ENCODE measurements at places on chromosomes 5 and 9.
A peak's percentile ranks its signal among the peaks of the same experiment; 100 is the strongest.

DNA sequence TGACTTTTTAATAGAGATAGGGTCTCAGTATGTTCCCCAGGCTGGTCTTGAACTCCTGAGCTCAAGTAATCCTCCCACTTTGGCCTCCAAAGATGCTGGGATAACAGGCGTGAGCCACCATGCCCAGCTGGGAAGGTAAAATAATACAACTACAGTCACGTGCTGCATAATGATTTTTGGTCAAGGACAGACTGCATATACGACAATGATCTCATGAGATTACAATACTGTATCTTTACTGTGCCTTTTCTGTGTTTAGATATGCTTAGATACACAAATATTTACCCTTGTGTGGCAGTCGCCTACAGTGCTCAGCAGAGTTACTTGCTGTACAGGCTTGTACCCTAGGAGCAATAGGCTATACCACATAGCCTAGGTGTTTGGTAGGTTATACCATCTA is 14.2 kb upstream of the IRF1 start:
- DNase-seq: no peak

GRCh38 chr5:140044041-140044440 is 942 bp upstream of the NRG2 start:
- no peak for DNase-seq

- no peak for DNase-seq
Measured at GRCh38 chr5:131230406-131230805, 33.4 kb upstream of the CDC42SE2 start.

DNA sequence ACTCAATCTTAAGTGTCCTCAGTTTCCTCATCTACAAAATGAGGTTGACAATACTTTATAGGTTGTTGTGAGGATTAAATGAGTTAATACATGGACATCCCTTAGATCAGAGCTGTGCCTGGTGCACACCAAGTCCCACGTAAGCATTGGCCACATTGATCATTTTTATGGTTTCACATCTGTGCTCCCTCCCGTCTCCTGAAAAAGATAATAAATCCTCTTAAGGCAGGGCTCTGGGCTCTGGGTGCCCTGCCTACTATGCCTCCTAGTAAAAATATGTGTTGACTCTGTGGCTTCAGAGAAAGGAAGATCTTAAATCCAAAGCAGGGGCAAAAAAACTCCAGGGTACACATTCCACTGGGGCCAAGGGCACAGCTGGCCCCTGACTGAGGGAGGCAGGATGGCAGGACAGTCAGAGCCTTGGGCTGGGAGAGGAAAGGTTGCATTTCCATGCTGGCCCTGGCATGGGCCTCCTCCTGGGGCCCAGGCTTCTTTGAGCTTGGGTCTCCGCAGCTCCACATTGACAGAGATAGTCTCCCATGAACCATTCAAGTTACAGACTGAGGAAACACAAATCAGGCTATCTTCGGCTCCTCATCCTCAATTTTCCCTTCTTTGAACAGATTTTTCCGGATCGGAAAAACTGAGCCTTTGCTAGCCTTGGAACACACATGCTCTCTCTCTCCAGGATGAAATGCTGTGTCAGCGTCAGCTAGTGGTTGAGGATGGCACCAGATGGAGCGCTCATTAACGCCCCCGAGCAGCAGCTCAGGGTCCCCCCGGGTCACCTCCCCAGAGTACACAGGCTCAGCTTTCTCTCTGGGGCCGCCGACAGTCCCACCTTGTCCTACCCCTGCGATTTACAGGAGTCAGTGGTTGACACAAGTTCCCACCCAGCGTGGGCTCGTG is 22.4 kb upstream of the KIF12 start:
- DNase-seq: no peak

DNA sequence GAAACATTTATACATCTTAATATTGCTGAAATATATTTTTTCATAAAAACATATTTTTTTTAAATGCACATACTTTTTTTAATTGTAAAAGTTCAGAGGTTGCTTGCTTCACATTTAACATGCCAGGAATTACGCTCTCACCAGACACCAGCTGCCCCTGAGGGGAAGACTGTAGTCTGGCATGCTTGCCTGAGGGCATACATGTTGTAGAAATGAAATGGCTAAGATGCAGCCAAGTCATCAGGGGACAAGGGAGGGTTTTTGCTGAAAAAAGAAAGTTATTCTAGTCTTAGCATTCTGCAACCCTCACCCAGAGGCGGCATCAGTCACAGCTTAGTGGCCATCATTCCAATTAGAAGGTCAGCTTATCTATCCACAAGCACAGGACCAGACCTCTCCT is 426.7 kb upstream of the FTMT start:
- DNase-seq: no peak

GRCh38 chr5:159095866-159096242 is 3.9 kb downstream of the EBF1 start:
- no peak for DNase-seq

DNA sequence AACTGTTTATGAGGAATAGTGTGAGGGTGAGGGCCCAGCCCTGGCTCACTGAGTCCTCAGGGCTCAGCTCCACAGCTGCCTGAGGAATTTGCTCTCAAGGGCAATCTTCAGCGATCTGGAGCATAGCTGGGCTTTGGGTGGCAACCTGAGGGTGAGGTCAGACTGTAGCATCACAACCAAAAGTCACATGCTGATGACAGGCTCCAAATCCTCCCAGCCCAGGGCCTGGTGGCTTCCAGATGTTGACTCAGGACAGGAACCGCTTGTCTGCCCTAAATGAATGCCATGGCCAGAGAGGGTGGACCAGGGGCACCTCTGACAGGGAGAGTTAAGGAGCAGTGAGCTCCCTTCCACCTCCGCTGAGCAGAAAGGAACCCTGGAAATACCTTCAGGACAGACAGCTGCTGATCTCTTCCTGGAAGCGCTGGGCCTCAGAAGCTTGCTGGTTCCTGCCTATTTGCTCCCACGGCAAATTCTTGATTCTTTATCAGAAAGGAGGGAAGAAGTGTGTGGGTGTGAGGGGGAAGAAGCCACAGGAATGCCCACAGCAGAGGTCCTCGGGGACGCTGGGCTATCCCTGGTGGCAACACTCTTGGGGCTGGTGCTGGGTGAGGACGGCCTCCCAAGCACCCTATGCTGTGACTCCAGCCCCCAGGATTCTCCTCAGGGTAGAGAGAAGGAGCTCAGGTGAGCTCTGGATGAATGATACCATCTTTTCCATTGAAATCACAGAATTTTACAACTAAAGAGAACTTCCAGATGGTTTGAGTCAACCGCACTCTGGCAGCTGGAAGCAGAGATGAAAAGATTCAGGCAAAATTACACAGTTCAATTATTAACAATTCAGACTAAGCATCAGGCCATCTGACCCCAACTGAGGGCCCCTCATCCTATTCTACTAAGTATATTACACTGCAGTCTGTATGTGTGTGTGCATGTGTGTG is 13.8 kb upstream of the CTSL start:
- DNase-seq: no peak

- peak; percentile 64 for DNase-seq
Measured at GRCh38 chr9:88418715-88419540, 30.7 kb downstream of the SPIN1 start.

- no peak for DNase-seq
Measured at GRCh38 chr9:35909687-35910612, 660 bp downstream of the SPAAR start.

DNA sequence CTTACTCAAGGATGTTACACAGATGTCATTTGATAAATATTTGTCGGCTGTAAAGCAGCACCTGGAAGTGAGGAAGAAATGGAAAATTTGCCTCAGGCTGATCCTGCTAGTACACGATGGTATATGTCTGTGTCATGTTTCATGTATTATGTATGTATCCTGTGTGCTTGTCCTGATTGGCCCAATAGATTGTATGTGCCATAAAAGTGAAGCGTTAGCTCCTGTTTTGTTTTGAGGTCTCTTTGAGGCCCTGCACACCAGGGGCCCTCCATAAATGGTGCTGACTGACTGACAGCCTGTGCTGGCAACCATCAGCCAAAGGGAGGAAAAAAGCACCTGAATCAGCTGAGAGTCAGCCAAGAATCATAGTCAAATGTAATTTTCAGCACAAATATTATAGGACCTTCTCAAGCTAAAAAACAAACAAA is 11.8 kb upstream of the LNPEP start:
- DNase-seq: peak; percentile 41

GRCh38 chr5:153116916-153117315 is 373.6 kb upstream of the GRIA1 start:
- DNase-seq: no peak
